Caco-2 (cell line): ENCODE measurements at places on chromosomes 12 and 14.

DNA sequence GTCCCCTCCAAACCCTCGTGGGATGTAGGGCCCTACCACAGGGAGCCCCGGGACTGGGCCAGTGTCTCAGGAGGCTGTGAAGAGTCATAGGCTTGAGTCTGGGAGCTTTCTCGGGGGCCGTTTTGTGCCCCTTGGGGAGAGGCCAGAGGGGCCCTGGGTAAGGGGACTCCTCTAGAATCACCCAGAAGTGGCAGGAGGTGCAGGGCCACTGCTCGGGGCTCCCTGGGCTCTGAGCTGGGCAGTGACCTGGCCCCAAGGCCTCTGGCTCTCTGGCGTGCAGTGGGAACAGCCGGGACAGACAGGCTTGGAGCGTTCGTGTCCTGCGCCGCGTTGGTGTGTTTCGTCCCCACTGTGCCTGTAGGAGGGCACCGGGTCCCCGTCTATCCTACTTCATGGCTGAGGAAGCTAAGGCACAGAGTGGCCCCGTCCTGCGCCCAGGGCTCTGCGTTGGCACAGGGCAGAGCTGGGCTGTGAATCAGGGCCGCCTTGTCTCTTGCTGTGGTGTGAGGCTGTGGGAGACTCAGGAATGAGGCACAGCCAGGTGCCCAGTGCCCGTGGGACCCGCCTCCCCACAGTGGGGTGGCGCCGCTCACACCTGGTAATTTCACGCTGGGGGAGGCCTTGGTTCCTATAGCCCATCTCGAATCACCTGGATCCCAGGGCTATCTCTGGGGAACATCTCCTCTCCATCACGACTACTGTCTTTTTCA lies 23.8 kb upstream of the KIF26A start:
- no peak for DNase-seq

GRCh38 chr14:39442293-39442692 lies 10.1 kb upstream of the FBXO33 start:
- DNase-seq: no peak

- DNase-seq: no peak
Observed at GRCh38 chr14:104274806-104275205, 136.4 kb downstream of the KIF26A start.

GRCh38 chr12:16555630-16556029 lies 50.3 kb downstream of the LMO3 start:
- no peak for DNase-seq
